Glomerular endothelial cell (primary cell): ENCODE measurements at places on chromosomes 11 and 22. TPM values are rescaled to one million over a fixed set of nuclear protein-coding genes. Genes with fewer than 3 reads are reported as not detected.

IFITM1 gene
- total RNA-seq, result 9.8 and 86.5 TPM in 2 replicates

PARVA gene
- 55.1 and 56.9 TPM in 2 replicates for total RNA-seq

PLEKHB1 gene
- 0.44 and 0.58 TPM in 2 replicates for total RNA-seq

AAMDC gene
- total RNA-seq, result 36.1 and 53.2 TPM in 2 replicates

C11orf86 gene
- total RNA-seq, result not detected in 2 replicates
